ENCODE measurements at places on chromosomes 4 and X.
A peak's percentile ranks its signal among the peaks of the same experiment; 100 is the strongest.

GRCh38 chr4:20248155-20248558, 3.5 kb upstream of the SLIT2 start:
- peak; percentile 87 for DNase-seq

GRCh38 chr4:140363051-140363450, 10.4 kb upstream of the SCOC start:
- no peak for DNase-seq

DNA sequence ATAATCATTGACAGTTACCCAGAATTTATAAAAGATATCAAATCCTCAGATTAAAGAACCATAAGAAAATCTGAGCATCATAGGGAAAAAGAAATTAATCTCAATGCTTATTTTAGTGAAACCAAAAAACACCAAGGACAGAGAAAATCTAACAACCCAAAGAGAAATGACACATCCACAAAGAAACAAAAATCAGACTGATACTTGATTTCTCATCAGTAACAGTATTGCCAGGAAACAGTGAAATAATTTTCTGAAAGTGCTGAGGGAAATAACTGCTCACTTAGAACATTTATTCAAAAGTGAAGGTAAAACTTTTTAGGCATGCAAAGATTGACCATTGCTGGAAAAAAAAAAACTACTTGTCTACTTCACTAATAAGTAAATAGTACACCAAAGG, 10.6 kb downstream of the MOSPD2 start:
- DNase-seq = no peak

DNA sequence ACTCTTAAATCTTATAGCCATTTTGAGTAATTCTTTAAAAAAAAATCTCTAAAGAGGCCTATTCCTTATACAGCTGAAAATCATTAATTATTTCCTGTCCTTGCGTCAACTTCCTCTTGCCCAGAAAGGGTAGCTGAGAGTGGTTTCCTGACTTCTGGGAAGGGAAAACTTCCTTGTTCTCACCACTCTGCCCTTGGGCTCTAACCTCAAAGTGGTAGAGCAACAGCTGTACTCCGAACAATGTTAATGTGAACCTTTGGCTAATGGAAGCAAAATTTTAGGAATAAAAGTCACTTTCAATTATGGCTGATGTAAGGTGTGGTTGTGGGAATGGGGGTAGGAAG, 15.3 kb downstream of the KLHL2 start:
- DNase-seq = no peak

DNA sequence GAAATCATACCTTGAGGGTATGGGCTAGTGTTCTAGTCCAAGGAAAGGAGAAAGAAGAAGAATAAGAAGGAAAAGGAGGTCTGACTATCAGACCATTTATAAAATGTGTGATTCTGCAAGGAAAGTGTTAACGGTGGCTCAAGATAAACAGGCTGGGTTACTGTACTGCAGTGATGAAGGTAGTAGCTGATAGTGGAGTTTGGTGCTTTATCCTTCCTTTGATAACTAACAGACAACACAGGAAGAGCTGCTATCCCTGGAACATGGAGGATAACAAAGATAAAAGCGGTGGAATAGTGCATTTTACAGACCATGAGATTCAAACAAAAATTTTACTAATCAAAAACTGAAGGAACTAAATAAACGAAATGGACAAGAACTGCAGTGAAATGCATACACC, 2.6 kb downstream of the UNC5C start:
- no peak for DNase-seq

GRCh38 chr4:140802591-140802990, 46.4 kb upstream of the TBC1D9 start:
- DNase-seq = no peak

DNA sequence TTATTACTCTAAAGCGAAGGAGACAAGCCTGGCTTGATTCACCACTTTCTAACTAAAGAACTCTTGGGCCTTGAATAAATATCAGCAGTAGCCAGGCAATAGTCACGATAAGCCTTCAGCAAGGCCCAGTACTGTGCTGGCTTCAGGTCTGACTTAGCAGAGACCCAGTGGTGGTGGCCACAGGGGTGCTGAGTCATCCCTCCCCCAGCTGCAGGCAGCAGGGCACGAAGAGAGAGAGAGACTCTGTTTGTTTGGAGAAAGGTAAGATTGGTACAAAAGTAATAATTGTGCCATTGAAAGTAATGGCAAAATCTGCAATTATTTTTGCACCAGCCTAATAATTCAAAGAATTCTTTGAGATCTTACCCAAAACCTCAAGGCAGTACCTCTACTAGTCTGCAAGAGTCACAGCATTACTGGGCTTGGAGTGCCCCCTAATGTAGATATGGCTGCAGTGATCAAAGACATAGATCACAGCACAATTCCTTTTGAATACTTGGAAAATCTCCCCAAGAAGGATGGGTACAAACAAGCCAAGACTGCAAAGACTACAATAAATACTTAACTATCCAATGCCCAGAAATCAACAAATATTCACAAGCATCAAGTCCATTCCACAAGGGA, 159.5 kb upstream of the USP38 start:
- no peak for DNase-seq

DNA sequence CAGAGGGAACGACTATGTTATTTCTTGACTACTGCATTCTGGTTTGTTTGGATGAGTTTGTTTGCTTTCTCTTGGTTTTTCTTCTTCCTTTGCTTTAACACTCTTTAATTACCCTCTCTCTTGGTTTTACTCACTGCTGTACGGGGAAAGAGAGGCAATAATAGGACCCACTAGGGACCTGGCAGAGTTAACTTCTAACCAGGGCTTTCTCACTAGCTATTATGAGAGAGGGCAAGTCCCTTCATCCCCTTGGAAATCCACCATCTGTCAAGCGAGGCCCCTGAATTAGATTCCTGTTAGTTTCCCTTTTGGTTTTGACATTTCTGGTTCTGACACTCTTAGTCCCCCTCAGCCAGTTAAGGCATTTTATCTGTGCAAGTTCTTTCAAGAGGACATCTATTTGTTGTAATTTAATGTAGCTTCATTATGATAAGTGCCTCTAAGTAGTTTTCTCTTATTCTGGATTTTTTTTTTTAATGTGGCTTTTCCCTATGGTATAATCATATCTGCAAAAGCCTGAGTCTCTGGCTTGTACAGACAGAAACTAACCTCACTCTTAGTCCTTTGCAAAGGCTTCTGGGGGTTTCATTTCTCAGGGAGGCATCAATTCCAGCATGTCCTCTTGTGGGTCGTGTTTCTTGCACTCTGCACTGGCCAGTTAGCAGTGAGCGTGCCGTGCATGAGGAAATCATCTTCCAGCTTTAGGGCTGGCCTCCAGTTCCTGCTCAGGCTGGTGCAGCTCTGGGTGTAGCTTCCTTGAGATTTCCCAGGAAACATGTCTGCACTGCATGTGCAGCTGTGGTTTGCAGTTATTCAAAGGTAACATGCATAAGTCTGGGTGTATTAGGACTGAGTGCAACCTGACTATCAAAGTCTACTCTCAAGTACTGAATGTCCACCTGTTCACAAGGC, 221.3 kb downstream of the STIM2 start:
- no peak for DNase-seq

- no peak for DNase-seq
These were observed 627 bp downstream of the CDKN2AIP start for GRCh38 chr4:183445097-183445428.

DNA sequence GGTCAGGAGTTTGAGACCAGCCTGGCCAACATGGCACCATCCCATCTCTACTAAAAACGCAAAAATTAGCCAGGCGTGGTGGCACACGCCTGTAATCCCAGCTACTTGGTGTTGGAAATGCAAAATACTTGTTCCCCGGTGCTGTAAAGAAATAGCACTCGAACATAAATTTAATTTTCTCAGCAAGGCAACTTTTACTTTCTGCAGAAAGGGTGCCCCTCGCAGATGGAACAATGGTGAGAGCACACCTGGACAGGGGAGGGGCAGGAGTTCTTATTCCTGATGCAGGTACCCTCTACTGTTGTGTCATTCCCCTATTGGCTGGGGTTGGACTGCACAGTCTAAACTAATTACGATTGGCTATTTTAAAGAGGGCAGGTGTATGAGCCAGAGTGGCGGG, 139.7 kb downstream of the FHIP1A start:
- DNase-seq = no peak

GRCh38 chrX:50003927-50004326, 81.5 kb downstream of the CLCN5 start:
- DNase-seq = no peak

DNA sequence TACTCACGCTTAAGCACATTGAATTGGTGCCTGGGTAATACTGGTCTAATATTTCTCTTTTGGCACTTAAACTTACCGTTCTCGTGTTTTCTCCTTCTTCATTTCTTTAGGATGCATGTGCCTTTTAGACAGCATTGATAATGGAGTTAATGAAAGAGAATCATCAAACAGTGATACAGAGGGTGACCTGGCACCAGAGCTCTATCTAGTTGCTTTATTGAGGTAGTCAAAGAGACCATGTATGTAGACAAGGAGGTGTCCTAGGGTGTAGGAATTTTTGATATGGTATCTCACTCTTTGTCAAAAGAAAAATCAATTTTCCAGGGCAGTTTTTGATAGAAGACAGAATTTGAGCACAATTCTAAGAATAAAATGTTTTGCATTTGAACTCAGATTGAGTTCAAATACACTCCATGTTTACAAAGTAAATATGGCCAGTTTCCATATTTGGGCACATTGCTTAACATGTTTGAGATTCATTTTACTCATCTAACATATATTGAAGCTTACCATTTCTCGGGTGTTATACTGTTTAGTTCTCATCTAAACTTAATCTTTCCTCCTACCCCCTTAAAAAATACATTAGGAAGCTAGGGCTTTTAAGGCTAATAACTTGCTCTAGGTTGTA, 92.0 kb downstream of the WWC2 start:
- no peak for DNase-seq

DNA sequence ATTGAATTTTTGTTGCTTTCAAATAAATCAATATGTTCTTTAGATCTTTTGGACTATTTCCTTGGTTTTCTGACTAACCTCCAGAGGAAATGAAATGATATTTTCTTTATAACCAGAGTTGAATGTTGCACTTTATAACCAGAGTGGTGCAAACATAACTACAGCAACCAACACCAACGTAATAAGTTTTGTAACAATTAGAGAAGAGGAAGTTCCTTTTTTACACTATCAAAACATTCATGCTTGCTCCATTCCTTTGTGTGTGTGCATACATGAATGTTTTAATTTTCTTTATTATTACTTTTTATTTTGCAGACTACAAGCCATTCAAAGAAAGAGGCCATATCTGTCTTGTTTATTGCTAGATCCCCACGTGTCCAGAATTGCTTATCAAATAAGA, 193.0 kb upstream of the PPP3CA start:
- no peak for DNase-seq

DNA sequence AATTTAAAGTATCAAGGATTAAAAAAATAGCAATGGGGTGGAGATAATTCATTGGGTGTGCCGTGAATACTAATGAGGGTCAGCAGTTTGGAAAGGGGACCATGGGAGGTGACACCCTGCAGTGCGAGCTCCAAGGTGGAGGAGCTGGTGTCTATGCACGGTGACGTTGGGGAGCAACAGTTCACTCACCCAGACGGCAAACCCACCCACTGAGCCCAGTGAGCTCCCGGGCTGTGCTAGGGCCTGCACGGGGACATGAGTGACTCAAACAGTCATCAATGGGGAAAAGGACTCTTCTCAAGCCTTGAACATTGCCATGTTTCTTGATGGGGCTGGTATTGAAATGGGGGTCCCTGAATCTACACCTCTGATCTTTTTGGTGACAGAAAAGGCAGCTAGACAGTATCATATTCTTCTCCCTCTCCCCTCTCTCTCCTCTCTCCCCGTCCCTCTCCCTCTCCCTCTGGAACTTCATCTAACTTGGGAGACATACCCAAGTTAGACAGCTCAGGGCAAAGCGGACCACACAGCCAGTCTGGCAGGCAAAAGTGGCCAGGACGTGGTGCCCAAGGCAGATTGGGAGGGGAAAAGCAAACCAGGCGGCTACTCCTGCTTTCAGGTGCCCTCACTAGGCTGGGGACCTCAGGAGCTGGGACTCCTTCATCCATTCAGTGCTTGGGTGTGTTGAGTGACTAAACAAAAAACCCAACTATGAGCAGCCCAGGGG, 26.3 kb upstream of the PPP2R2C start:
- DNase-seq = no peak

DNA sequence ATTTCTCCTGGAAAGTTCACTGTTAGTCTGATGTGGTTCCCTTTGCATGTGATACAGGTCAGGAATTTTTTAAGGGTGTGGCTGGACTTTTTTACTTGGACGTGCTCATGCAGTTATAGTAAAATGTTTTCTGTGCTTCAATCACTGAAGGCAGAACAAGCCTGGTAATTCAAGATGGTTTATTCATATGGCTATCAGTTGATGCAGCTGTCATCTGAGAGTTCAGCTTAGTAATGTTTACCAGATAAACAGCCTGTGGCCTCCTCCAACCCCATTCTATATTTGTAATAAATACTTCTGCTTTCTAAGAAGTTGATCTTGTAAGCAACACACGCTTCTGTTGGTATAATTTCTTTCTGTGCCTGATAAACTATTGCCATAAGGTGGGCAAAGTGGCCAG, 2105.9 kb downstream of the ARAP2 start:
- no peak for DNase-seq

GRCh38 chrX:68989456-68989855, 160.6 kb downstream of the EFNB1 start:
- no peak for DNase-seq

- DNase-seq = no peak
These were observed 730.3 kb downstream of the TRIML1 start for GRCh38 chr4:188869581-188869980.

DNA sequence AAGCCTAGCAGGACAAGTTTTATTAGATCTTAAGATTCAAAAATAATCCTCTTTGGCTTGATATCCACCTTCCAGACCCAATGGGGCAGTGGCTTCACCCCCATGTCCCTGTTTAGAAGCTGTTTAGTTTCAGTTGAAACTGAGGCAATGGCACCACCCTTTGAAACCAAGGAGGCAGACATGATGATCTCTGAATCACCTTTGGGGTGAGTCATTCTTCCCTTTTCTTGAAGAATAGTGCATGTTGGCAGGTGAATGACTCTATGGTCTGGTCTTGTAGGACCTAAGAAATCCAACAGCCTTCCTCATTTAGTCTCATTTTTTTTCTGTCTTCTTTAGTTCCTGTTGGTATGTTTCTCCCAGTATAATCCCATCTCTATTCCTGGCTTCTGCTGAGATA, 29.5 kb upstream of the BMP15 start:
- DNase-seq = no peak

DNA sequence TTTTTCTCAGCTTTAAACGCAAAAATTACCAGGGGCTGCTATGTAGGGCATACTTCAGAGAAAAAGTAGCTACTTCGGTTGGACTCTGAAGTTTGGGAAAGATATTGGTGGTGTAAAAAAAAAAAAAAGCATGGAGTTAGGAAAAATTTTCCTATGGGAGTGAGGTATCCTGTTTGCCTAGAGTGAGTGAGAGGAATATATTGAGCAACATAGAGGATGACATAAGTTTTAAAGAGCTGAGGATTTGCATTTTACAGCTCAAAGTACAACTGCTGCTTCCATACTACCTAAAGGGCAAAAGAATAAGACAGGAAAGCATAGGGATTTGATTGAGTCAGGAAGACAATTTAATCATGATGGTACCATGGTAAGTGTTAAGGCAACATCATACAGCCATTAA, 7.3 kb downstream of the GPRASP1 start:
- DNase-seq = no peak

All from skin of body (tissue), 3 donors.